ENCODE measurements at places on chromosomes 11 and 22. TPM values are rescaled to one million over a fixed set of nuclear protein-coding genes. Genes with fewer than 3 reads are reported as not detected.

- peaks cover 4% of the 10 kb centered on the region for H3K27me3 ChIP-seq
- H3K36me3 ChIP-seq: no peaks in the 10 kb centered on the region
- H3K4me1 ChIP-seq: peaks cover 48% of the 10 kb centered on the region
- no peak overlapping the region for H3K4me3 ChIP-seq
- no peak for DNase-seq
- H3K27ac ChIP-seq: no peak overlapping the region
Observed at GRCh38 chr11:123304828-123305466, 109.9 kb upstream of the CLMP start.

DNA sequence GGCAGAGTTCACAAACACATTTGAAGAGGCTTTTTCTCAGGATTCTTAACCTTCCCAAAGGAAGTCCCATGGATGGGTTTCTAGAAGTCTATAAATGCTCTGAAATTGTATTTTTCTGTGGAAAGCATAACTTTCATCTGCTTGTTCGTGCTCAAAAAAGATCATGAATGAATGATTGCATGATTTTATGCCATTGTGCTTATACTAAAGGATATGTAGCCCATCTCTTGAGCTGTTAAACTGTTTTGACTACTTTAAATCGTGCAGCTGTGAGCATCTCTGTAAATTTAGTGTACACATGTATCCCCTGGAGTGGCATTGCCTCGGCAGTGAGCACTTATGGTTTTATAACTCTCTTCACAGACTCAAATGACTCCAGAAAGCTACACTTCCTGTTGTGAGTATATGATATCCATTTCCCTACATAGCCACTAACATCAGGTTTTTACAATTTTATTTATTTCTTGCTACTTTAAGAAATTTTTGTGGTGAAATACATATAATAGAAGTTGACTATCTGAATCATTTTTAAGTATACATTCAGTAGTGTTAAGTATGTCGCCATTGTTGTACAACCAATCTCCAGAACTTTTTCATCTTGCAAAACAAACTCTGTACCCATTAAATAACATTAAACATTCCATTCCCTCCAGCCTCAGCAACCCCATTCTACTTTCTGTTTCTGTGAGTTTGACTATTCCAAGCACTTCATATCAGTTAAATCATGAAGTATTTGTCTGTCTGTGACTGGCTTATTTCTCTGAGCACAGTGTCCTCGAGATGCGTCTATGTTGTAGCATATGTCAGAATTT, 8.0 kb downstream of the NEAT1 start:
- peak overlapping the region; percentile 94 for H3K27ac ChIP-seq
- H3K36me3 ChIP-seq: peaks cover 48% of the 10 kb centered on the region
- DNase-seq: peak; percentile 10

The FOXRED2 gene
- total RNA-seq: 12.0 TPM

DNA sequence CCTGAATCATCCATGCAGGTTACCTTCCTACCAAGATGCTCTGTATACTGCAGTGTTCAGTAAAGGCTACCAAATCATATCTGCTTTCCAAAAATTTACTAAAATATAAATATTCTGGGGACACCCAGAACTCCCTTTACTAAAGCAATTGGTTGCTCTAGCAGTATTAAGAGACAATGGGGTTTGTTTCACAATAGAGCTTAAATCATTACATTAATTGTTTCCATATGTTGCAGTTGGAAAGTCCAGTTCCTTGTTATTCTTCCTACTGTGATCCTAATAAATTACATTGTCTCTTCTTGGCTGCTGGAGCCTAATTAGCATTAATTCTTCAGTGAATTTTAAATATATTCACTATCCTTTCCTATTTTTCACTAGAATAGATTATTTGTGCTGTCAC, 316.0 kb upstream of the MTNR1B start:
- no peak for DNase-seq
- no peak overlapping the region for H3K27ac ChIP-seq
- H3K27me3 ChIP-seq: no peaks in the 10 kb centered on the region
- no peaks in the 10 kb centered on the region for H3K36me3 ChIP-seq

- H3K4me3 ChIP-seq: no peak overlapping the region
- no peaks in the 10 kb centered on the region for H3K36me3 ChIP-seq
- H3K27ac ChIP-seq: no peak overlapping the region
- no peaks in the 10 kb centered on the region for H3K27me3 ChIP-seq
- no peak for DNase-seq
Observed at GRCh38 chr11:84648471-84648870, 978.7 kb downstream of the DLG2 start.

- peak; percentile 79 for DNase-seq
- no peak within 1 kb of the TSS for H3K27ac ChIP-seq
- peak within 1 kb of the TSS; percentile 76 for H3K4me3 ChIP-seq
- no peaks in the 10 kb centered on the region for H3K36me3 ChIP-seq
- peaks cover 10% of the 10 kb centered on the region for H3K4me1 ChIP-seq
Observed at GRCh38 chr22:50269970-50270665, at the start of gene MAPK11. Gene MAPK11, minus strand, starts transcription at chr22:50270380. Its CDS starts 88 bp downstream, at chr22:50270292.

GRCh38 chr11:102306817-102307726, 10.2 kb upstream of the BIRC3 start:
- peak overlapping the region; percentile 64 for H3K27ac ChIP-seq
- H3K36me3 ChIP-seq: peaks cover 11% of the 10 kb centered on the region
- H3K4me1 ChIP-seq: peaks cover 40% of the 10 kb centered on the region

The KRTAP5-9 gene
- not detected for total RNA-seq

DNA sequence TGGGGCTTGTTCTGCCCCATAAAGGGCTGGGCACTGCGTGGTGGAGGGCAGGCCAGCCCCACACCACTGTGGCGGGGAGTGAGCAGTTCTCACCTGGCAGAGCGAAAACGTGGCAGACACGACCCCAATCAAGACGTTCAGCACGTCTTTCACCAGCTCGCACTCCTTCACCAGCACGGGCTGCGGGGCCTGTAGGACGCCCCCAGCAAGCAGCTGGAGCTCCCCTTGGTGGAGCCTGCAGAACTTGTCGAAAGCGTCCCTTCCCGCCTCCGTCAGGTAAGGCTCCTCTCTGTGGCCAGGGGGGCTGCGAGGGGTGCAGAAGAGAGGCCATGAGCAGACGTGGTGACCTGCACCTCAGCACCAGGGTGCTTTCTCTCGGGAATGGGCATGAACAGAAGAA, 11.6 kb downstream of the TUBGCP6 start:
- H3K27me3 ChIP-seq: no peaks in the 10 kb centered on the region
- no peak overlapping the region for H3K27ac ChIP-seq
- peaks cover 3% of the 10 kb centered on the region for H3K4me1 ChIP-seq
- H3K4me3 ChIP-seq: no peak overlapping the region
- peaks cover 21% of the 10 kb centered on the region for H3K36me3 ChIP-seq

DNA sequence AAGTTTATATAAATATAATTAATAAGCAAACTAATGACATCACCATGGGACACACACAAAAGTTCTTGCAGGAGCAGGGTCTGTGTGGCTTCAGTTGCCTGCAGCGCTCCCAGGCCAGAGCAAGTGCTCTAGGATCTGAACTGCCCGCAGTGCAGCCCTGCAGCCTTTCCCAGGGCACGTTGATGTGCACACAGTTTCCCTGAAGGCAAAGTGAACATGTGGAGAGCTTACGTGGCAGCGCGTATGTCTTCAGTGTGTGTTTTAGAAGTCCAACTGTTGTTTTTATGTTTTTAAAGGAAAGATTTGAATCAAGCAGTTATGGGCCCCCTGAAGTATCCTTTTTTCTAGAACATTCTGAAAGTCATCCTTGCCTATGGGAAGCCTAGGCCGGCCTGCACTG, 1.2 kb upstream of the TIGD3 start:
- H3K27ac ChIP-seq: no peak overlapping the region
- no peak for DNase-seq
- peaks cover 9% of the 10 kb centered on the region for H3K36me3 ChIP-seq
- H3K4me1 ChIP-seq: peaks cover 14% of the 10 kb centered on the region
- peak overlapping the region; percentile 60 for H3K4me3 ChIP-seq
- no peaks in the 10 kb centered on the region for H3K27me3 ChIP-seq

The OR56A3 gene
- total RNA-seq: not detected

- H3K4me1 ChIP-seq: no peaks in the 10 kb centered on the region
Observed at GRCh38 chr22:40908895-40909294, 42.3 kb upstream of the RBX1 start.

- H3K4me1 ChIP-seq: peaks cover 20% of the 10 kb centered on the region
- no peak for DNase-seq
- H3K27me3 ChIP-seq: no peaks in the 10 kb centered on the region
- peaks cover 13% of the 10 kb centered on the region for H3K36me3 ChIP-seq
- peak overlapping the region; percentile 99 for H3K27ac ChIP-seq
Observed at GRCh38 chr22:17639247-17639741, 737 bp downstream of the BCL2L13 start.

The HSPB2 gene
- not detected for total RNA-seq

- no peak overlapping the region for H3K4me3 ChIP-seq
- DNase-seq: no peak
- no peaks in the 10 kb centered on the region for H3K4me1 ChIP-seq
- no peak overlapping the region for H3K27ac ChIP-seq
Observed at GRCh38 chr11:27392278-27393114, 29.5 kb upstream of the CCDC34 start.

DNA sequence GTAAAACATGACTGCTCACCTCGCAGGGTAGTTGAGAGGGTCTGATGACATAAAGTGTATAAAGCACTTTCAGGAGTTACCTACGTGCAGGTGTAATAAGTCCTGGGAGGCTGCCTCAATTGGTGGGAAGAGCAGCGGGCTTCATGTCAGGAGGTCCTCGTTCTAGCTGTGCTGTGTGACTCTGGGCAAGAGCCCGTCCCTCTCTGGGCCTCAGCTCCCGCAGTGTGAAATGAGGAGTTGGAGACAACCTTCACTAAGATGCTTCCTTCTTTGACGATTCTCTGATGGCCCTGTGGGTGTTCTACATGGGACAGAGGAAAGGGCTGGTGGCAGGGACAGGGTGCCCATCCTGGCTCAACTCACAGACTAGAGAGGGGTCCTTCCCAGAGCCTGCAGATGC, 57.8 kb downstream of the TP53I11 start:
- H3K27me3 ChIP-seq: peaks cover 3% of the 10 kb centered on the region
- no peak for DNase-seq
- no peaks in the 10 kb centered on the region for H3K4me1 ChIP-seq
- H3K4me3 ChIP-seq: no peak overlapping the region
- no peak overlapping the region for H3K27ac ChIP-seq

- H3K36me3 ChIP-seq: no peaks in the 10 kb centered on the region
- peaks cover 5% of the 10 kb centered on the region for H3K27me3 ChIP-seq
- H3K4me3 ChIP-seq: no peak overlapping the region
- DNase-seq: no peak
Observed at GRCh38 chr11:86923999-86924766, 31.0 kb downstream of the FZD4 start.

The RIMBP3B gene
- 0.89 TPM for total RNA-seq

GRCh38 chr11:73565804-73566203, 32.1 kb downstream of the FAM168A start:
- no peak overlapping the region for H3K27ac ChIP-seq
- no peak for DNase-seq
- no peaks in the 10 kb centered on the region for H3K27me3 ChIP-seq
- H3K36me3 ChIP-seq: peaks cover 12% of the 10 kb centered on the region
- H3K4me3 ChIP-seq: no peak overlapping the region
- H3K4me1 ChIP-seq: no peaks in the 10 kb centered on the region

- H3K27ac ChIP-seq: no peak overlapping the region
- DNase-seq: no peak
- H3K4me3 ChIP-seq: no peak overlapping the region
- no peaks in the 10 kb centered on the region for H3K36me3 ChIP-seq
- peaks cover 2% of the 10 kb centered on the region for H3K27me3 ChIP-seq
Observed at GRCh38 chr11:36238036-36238631, 51.1 kb downstream of the COMMD9 start.

- H3K4me1 ChIP-seq: peaks cover 14% of the 10 kb centered on the region
- DNase-seq: no peak
- no peak overlapping the region for H3K4me3 ChIP-seq
- peaks cover 1% of the 10 kb centered on the region for H3K36me3 ChIP-seq
Observed at GRCh38 chr22:39723899-39724351, 153.4 kb downstream of the CACNA1I start.

- H3K4me3 ChIP-seq: no peak overlapping the region
- peaks cover 9% of the 10 kb centered on the region for H3K4me1 ChIP-seq
- no peak for DNase-seq
- peaks cover 31% of the 10 kb centered on the region for H3K27me3 ChIP-seq
- no peaks in the 10 kb centered on the region for H3K36me3 ChIP-seq
- no peak overlapping the region for H3K27ac ChIP-seq
Observed at GRCh38 chr11:11415901-11416300, 62.9 kb upstream of the CSNK2A3 start.

DNA sequence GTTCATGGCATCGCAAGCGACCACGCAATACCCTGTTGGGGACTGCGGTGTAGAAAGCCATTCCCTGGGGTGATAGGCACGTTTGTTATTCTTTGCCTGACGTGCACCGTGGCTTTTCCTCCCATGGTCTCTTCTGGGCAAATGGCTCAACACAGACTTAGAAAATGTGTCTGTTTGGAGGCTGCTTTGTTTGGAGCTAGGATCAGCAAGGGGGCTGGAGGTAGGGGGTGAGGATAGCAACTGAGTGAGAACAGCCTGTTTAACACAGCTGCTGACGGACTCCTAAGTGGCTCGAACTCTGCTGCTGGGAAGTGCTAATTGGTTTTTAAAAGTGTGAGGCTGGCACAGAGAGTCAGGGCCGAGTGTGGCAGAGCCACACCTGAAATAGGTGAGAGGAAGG, 16.1 kb upstream of the CHRM4 start:
- DNase-seq: no peak
- peaks cover 6% of the 10 kb centered on the region for H3K36me3 ChIP-seq
- H3K27me3 ChIP-seq: no peaks in the 10 kb centered on the region
- no peak overlapping the region for H3K4me3 ChIP-seq
- no peak overlapping the region for H3K27ac ChIP-seq
- H3K4me1 ChIP-seq: no peaks in the 10 kb centered on the region

The AMOTL1 gene
- 4.8 TPM for total RNA-seq

DNA sequence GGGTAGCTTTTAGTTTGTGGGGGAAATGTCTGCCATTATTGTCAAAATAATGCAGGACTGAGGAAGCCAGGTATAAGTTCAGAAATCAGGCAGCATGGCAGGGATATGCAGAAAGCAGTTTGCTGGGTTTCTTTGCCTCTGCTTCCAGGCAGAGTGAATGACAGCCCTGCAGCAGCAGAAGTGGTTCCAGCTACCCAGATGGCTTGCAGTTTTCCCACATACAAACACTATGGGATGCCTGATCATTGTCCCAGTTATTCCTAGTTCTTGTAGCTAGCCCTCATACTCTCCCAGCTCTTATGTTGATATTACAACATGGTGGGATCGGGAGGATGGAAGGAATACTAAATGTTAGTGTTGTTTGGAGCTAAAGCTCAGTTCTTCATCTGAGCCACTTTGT, 2.8 kb upstream of the DIXDC1 start:
- DNase-seq: no peak
- H3K4me3 ChIP-seq: no peak overlapping the region
- no peaks in the 10 kb centered on the region for H3K27me3 ChIP-seq
- H3K4me1 ChIP-seq: peaks cover 21% of the 10 kb centered on the region
- H3K36me3 ChIP-seq: no peaks in the 10 kb centered on the region
- no peak overlapping the region for H3K27ac ChIP-seq

The TRIM48 gene
- not detected for total RNA-seq

DNA sequence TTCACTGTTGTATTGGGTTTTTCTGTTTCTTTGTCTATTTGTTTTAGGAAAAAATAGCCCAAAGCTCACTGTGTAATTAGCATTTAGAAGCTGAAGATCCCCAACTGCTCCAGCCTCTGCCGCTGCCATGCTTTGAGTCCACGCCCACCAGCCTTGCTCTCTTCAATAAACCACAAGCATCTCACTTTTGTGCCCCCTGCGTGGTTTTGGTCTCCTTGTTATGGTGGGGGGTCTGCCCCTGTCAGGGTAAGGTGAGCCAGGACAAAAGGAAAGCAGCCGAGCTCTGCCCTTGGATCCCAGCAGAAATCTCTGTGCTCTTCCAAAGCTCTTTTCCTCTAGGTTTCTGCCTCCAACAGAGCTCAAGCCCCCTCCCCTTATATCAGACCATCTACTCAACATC, 4.2 kb downstream of the SCGB1A1 start:
- no peak overlapping the region for H3K4me3 ChIP-seq
- H3K4me1 ChIP-seq: peaks cover 16% of the 10 kb centered on the region
- H3K27me3 ChIP-seq: peaks cover 11% of the 10 kb centered on the region
